Fibroblast of skin of scalp (primary cell): ENCODE measurements at places on chromosomes 3 and 15.

DNA sequence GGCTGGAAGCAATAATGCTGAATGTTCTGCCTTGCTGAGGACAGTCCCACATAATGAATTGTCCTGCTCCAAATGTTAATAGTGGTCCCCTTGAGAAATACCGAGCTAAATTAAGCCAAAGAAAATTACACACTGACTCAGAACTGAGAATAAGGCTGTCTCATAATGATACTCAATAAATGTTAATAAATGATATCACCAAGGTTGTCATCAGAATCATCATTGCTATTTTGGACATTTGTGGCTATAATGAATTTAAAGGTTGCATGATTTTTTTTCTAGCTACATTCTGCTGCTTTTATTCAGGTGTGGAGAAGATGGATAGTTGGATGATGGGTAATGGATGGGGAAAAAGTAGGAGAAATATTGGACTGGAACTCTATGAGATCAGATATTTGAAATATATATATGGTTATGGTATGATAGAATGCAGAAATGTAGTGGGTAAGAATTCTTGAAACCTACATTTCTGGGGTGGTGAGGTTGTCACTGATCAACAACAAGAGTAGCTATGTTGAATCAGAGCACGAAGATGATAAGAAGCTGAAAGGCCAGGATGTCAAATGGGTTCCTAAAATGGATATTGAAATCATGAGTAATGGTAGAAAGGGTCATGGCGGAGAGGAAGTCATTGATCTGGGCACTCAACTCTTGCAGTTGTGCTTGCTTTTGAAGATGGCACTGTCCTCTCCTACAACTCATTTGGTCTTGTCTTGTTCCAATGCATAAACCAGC, 12.8 kb downstream of the CHST2 start:
- no peak for DNase-seq

DNA sequence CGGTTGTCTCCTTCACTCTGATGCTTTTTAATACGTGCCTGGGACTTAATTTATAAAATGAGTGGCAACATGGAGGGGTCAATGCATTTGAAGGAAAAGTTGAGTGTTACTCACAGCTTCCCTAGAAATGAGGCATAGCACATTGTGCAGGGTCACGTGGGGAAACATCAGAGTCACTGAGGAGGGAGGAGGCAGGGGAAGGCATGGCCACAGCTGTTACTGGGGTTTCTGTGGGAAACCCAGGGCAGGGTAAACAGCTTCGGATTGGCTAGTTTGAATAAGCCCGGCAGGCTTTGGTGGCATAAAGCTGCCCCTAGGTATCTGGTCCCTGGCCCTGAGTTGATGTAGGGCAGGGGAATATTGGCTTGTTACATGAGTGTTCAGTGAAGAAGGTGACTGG, 98.9 kb upstream of the ST8SIA2 start:
- DNase-seq, result no peak

GRCh38 chr15:25900901-25901300, 37.8 kb upstream of the ATP10A start:
- no peak for DNase-seq

DNA sequence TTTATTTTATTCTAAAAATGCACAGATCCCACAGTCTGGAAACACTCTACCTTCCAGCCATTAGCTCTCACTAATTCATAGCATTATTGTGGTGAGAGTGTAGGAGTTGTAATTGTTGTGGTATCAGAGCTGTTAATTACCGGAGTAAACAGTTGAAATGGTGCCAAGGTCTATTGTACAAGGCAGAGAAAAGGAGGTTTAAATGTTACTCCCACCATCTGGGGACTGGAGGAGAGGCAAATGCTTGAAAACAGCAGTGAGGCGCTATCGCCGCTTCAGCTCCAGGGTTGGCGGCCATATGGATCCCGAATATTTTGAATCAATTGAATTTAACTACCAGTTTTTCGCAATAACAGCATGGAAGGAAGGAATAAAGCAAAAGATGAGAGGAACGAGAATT, 113.1 kb upstream of the C15orf61 start:
- no peak for DNase-seq

- DNase-seq, result no peak
These were observed 92.0 kb downstream of the PDE8A start for GRCh38 chr15:85073556-85074194.

- DNase-seq, result no peak
These were observed 60.6 kb downstream of the MAP2K5 start for GRCh38 chr15:67603063-67603462.

DNA sequence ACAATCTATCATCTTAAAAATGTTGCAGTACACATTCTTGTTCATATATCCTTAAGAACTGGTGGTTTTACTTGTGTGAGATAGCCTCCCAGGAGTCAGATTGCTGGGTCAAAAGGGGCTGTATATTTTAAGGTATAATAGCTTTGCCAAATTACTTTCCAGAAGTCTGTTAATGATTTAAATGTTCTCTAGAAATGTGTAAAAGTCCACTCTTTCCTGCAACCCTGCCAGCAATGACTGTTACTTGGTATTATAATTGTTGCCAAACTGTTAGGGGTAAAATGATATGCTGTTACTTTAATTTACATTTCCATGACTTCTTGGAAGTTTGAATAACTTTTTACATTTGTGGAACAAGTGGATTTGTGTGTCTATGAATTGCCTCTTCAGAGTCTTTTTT, 170.8 kb downstream of the SLC9A9 start:
- DNase-seq, result no peak

DNA sequence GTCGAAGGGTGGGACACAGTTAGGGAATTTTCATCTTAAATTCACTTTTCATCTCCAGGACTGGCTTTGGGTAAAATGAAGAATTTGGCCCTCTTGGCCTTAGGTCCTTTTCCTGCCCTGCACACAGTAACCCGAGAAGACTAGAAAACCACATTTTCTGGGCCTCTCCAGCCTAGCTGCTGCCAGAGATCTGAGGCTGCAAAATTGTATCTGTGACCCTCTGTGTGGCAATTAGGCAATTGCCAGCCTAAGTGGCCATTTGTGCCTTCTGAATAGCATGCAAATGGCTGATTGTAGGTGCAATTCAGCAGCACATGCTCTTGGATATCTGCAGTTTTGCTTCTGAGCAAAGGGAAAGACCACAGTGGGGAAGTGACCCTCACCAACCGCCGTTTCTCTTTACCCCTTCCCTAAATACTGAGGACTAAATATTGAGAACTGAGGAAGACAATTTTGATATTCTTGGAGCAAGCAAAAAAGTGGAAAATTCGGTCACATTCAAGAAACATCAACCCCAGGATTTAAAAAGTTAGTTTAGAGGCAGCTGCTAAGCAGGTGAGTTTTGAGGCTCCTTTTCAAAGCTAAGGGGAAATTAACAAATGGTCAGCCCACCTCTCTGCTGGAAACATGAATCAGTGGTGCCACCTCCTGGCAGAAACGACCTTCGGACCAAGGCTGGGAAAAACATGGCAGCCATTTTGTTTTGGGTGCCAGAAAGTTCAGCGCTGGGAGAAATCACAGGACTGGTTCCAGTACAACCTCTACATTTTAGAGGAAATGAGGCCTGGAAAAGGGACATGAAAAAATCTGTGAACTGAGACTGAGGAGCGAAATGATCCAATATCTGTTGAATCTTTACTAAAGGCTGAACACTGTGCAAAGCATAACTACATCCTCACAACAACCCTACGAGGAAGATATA, 56.6 kb upstream of the PRTG start:
- DNase-seq, result peak; percentile 31

DNA sequence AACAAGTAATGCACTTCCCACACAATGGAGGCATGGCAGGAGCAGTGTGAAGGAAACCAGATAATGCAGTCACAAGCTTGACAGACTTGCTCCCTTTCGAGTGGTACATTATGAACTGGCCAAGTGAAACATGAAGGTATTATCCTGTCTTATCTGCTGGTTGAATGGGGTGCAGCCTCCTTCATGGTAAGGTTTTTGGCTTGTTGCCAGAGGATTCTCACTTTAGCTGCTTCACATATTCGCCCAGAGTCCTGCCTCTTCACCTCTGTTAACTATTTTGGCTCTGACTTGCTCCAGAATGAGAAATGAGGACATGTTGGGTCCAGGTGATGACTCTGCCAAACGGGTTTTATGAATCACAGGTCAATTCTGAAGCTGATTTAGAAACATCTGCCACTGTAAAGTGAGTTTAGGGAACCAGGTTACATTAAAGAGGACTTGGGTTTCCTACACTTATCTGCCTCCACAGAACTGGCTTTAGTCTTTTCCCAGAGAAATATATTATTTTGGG, 19.5 kb upstream of the CCDC39 start:
- DNase-seq, result no peak

DNA sequence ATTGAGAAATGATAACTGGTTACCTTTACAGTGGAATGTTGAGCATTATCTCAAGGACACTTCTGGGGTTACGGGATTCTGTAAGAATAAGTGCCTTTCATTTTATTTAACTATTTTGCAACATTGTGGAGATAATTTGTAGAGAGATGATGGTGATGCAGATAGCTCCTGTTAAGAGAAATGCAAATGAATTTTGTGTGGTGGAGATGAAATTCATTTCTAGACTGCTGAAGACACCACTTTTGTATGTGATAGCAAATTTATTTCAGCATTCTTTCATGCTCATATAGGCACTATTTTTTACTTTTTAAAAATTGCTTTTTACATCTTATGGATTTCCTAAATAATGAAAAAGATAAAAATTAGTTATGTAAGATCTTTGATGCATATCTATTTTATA, 463.3 kb upstream of the CBLB start:
- DNase-seq, result no peak

GRCh38 chr15:37008205-37008604, 92.1 kb downstream of the MEIS2 start:
- no peak for DNase-seq

- DNase-seq, result no peak
These were observed 14.0 kb upstream of the PIAS1 start for GRCh38 chr15:68040144-68040543.

GRCh38 chr3:23913873-23914743, 2.7 kb downstream of the NKIRAS1 start:
- DNase-seq, result no peak

- DNase-seq, result peak; percentile 44
These were observed 161.4 kb downstream of the GMNC start for GRCh38 chr3:190701096-190701532.

- DNase-seq, result no peak
These were observed 12.4 kb upstream of the SYN2 start for GRCh38 chr3:11991751-11992150.

GRCh38 chr3:48157950-48158376, 30.3 kb downstream of the CDC25A start:
- peak; percentile 70 for DNase-seq

DNA sequence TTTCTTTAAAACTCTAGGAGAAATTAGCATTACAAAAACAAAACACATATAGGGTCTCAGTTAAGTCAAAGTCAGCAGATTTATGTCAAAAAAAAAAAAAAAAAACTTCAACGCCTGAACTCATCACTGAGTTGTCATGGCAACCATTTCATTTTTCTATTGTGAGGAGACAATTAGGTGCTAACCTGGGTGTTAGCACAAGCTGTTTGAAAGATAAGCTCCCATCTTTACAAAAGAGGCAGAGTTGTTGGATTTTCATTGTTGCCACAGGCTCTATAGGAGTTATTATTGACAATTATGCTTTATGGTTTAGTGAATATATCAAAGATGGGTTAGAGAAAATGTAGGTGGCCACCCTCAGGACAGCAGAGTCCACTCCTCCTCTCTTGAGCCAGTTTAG, 806.9 kb downstream of the GRM7 start:
- no peak for DNase-seq
